Hypothalamus (tissue), 51 donors: ENCODE measurements at places on chromosomes 12 and 14.

- DNase-seq: no peak
These were observed 662 bp upstream of the NELL2 start for GRCh38 chr12:44876544-44877410.

DNA sequence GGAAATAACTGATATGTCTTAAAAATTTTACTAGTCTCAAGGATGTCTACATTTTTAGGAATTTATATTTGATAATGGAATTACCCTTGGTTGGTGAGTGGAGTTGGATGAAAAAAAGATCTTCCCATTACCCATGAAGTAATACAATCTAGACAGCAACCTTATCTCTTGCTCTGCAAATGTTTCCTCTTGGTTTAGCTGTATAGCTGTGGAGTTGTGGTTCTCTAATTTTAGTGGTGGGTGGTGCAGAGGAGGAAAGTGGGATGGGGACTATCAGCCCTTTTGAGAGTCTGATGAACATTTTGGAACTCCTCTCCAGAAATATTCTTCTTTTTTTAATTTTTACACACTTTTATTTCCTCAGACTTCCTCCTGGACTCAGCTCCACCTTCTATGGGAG, 17.1 kb downstream of the SPX start:
- DNase-seq: no peak

GRCh38 chr14:42719391-42719790, 1112.7 kb downstream of the LRFN5 start:
- DNase-seq: no peak

GRCh38 chr12:98856897-98857540, 211.9 kb downstream of the APAF1 start:
- no peak for DNase-seq

DNA sequence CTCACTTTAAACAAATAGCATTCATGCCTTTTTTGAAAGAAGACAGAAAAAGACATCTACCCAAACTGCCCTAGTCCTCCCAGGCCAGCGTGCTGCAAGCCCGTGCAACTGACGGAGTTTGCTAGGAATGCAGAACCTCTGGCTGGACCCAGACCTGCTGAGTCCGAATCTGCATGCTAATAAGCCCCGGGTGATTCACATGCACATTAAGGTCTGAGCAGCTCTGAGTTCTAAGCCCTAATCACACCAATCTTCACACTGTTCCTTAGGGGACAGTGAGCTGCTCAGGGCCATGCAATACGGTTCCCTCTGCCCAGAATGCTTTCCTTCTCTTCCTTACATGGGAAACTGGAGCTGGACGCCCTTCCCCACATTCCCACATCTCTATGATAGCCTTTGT, 25.2 kb downstream of the HAL start:
- DNase-seq: no peak

- DNase-seq: no peak
These were observed 77.6 kb downstream of the ZFP36L1 start for GRCh38 chr14:68714991-68715924.

DNA sequence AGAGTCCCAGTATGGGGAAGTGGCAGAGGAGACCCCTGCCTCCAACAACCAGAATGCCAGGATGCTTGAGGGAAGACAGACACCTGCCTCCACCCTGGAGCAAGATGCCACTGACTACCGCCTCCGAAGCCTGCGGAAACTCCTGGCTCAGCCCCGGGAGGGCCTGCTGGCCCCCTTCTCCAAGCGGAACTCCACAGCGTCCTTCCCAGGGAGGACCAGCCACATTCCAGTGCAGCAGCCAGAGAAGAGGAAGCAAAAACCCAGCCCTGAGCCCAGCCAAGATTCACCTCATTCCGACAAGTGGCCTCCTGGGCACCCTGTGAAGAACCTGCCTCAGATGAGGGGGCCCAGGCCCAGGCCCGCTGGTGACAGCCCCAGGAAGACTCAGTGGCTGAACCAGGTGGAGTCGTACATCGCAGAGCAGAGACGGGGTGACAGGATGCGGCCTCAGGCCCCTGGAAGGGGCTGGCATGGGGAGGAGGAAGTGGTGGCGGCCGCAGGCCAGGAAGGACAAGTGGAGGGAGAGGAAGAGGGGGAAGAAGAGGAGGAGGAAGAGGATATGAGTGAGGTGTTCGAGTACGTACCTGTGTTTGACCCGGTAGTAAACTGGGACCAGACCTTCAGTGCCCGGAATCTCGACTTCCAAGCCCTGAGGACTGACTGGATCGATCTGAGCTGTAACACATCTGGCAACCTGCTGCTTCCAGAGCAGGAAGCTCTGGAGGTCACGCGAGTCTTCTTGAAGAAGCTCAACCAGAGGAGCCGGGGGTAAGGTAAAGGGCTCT, 93.7 kb downstream of the B4GALNT3 start:
- no peak for DNase-seq

- DNase-seq: no peak
These were observed 253.7 kb downstream of the GRIN2B start for GRCh38 chr12:13727707-13728195.

DNA sequence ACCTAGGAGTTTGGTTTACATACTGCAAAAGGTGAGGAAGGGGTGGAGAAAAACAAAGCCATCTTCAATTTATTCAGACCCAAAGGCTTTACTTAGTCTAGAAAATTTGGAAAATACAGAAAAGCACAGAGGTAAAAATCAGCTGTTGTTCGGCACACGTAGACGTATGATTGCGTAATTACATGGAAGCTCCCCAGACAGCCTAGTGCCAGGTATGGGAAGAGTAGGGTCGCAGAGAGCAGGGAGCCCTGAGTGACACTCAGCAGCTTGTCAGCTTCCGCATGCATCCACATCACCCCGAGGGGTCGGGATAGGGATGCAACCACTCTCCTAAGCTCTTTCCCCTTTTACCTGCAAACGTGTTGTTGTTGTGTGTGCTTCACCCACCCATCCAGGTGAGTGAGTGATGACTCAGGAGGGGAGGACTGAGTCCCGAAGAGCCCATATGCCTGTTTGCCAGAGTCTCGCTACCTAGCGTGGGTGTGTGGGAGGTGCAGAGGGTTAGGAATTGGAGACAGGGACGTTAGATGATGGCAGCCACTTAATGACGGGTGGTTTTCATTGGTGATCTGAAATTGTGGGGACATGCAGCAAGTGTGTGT, 20.1 kb downstream of the PIWIL1 start:
- no peak for DNase-seq
